ENCODE measurements at places on chromosomes 7 and 10. TPM values are rescaled to one million over a fixed set of nuclear protein-coding genes. Genes with fewer than 3 reads are reported as not detected.
A peak's percentile ranks its signal among the peaks of the same experiment; 100 is the strongest.

DNA sequence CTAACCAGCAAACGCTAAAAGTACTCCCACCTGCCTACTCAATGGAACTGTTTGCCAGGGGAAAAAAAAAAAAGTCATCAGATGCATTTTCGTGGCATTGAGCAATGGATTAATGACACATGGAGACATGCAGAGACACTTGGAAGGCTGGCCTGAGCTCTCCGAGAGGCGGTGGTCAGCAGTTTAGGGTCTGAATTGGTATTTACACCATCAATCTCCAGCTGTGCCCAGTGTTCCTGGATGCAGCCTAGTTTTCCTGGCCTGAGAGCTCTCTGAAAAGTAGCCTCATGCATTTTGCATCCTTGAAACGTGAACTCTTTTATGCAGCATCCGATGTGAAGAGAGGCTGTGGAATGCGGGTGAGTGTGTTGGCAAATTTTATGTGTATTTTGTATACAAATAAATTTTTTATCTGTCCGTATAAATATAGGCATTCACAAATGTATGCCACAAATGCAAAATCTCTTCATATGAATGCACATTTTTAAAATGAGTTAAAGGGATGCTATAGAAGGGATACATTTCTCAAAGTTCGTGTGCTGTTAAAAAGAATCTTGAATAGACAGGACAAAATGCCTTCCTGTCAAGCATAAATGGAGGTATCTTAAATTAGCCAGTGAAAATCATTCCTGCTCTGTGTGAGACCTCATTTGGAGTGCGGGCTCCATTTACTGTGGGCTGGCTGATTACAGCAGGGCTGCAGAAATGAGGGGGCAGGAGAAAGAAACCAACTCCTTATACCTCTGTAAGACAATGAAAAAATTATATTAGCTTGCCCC, 137.7 kb upstream of the PFKP start:
- no peak for DNase-seq

DNA sequence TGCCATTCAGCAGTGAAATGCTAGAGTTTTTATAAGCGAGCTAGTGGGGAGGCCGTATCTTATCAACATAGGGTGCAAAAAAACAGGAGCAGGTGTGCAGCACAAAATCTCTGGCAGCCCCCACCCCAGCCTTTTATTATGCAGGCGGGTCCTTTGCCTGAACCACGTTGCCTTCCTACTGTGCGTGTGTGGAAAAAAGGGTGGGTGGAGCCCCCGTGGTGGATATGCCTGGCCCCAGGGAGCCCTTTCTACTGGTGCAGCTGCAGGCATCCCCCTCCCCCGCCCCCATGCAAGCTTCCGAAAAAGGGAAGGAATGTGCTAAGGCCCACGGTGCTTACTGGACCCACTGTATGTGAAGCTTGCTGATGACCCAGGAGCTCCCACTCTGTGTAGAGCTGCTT, 175.9 kb downstream of the USP6NL start:
- no peak for DNase-seq

DNA sequence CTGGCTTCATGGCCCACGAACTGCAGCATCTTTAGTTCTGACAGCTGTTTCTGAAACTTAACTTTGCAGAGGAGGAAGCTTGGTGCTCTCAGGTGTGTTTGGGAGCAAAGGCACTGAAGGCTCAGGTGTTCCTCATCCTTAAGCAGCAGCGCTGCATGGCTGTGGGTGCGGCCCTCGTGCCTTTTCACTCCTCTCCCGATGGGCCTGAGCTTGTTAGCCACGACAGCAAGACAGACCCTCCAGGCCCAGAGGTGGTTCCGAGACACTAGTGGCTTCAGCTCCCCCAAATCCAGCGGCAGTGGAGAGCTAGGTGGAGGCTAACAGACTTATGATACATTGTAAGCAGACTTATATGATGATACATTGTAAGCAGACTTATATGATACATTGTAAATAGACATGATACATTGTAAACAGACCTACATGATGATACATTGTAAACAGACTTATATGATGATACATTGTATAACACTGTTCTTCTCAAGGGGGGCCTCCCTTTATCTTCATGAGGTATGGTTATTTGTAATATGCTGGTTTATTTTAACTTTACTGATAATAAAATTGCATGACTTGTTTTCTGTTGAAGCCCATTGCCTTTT, 14.1 kb downstream of the PFKP start:
- DNase-seq: peak; percentile 44

- no peak for DNase-seq
Measured at GRCh38 chr7:40234046-40234445, 99.2 kb downstream of the SUGCT start.

GRCh38 chr10:48274636-48275035, at the start of gene FRMPD2:
Gene FRMPD2, minus strand, starts transcription at chr10:48274696. Its CDS starts 129 bp downstream, at chr10:48274567.
- no peak for DNase-seq

GRCh38 chr7:138853448-138853847, 55.5 kb upstream of the ATP6V0A4 start:
- DNase-seq: no peak

DNA sequence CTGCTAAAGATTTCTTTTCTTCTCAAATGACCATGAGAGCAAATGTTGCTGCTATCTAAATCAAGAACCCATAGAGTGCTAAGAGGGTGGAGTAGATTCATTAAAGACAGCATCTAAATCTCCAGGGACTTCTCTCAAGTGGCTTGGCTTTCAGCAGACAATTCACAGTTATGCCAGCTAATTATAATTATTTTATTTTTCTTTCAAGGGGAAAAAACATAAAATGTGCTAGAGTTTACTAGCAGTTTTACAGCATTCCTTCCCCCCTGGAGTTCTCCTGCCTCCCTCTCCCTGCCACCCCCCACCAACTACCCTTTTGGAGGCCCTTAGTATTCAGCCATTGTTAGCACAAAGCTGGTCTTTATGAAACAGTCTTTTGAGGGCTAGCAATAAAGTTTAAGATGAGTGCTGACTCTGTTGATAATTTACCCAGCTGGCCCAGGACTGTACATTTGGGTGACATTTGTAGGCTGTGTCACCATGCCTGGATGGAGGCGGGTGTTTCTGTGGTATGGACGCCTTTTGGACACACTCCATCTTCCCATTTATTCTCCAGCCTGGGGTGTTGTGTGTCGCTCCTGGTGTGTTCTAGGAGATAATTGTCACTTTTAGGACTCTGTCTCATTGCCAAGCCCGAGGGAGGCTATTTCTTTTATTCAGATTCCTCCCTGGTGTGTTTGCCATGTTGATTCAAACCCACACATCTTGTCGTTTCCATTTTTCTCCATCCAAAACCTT, 160.2 kb downstream of the CREB5 start:
- no peak for DNase-seq

DNA sequence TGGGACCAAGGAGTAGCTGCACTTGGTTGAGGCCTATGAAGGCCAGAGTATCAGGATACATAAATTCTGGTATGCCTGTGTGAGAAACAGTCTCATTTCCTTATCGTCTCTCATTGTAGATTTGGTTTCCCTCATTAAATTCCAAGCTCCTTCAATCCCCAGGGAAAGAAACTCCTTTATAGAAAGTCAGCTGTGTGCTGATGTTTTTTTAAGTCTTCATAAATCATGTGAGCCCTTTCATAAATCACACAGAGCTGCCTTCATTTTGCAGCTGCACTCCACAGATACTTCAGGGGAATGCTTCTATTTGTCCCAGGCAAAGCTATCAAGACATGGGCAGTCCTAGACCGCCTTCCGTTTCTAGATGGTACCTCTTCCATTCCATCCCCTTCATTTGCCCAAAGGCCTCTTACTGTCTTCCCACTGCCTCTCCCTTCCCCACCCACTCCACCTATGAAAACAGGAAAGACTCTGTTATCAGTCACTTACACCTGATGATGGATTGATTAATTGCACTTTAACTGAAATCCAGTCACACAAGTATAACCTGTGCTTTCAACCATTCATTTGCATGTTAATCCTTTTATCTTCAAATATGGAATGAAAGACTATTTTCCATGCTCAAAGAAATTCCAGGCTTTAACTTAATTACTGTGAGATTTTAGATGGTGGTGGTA, 290.2 kb downstream of the C7orf25 start:
- DNase-seq: no peak

DNA sequence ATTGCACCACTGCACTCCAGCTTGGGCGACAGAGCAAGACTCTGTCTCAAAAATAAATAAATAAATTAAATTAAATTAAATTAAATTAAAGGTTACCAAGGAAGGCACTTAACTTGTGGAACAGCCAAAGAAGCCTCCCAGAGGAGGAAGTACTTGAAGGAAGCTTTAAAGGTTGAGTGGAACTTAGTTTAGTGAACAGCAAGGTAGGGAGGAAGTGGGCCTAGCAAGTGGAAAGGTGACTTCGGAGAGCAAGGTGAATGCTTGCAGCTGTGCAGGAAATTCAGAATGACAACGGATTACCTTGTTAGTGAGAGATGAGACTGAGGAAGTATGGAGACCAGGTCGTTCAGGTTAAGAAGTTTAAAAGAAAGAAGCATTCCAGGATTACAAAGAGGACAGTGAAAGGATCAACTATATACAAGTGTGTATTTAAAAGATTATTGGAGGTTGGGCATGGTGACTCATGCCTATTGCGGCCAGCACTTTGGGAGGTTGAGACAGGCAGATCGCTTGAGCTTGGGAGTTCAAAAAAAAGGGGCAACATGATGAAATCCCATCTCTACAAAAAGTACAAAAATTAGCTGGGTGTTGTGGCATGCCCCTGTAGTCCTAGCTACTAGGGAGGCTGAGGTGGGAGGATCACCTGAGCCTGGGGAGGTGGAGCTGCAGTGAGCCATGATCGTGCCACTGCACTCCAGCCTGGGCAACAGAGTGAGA, 12.8 kb upstream of the RPEL1 start:
- DNase-seq: no peak

- DNase-seq: no peak
Measured at GRCh38 chr7:99631295-99632109, 14.8 kb downstream of the ZSCAN25 start.

- peak; percentile 72 for DNase-seq
Measured at GRCh38 chr7:149126662-149127266, 640 bp upstream of the ZNF425 start.

DNA sequence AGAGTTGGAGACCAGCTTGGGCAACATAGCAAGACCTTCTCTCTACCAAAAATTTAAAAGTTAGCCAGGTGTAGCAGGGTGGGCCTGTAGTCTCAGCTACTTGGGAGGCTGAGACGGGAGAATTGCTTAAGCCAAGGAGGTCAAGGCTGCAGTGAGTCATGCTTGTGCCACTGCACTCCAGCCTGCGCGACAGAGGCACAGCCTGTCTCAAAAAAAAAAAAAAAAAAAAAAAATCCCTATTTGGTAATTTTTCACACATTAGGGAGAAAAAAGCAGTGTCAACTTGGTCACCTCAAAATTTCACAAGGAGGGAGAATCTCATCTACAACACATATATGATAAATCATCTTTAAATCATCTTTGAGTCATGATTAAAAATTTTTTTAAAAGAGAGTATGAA, 6.4 kb upstream of the ZNF398 start:
- no peak for DNase-seq

DNA sequence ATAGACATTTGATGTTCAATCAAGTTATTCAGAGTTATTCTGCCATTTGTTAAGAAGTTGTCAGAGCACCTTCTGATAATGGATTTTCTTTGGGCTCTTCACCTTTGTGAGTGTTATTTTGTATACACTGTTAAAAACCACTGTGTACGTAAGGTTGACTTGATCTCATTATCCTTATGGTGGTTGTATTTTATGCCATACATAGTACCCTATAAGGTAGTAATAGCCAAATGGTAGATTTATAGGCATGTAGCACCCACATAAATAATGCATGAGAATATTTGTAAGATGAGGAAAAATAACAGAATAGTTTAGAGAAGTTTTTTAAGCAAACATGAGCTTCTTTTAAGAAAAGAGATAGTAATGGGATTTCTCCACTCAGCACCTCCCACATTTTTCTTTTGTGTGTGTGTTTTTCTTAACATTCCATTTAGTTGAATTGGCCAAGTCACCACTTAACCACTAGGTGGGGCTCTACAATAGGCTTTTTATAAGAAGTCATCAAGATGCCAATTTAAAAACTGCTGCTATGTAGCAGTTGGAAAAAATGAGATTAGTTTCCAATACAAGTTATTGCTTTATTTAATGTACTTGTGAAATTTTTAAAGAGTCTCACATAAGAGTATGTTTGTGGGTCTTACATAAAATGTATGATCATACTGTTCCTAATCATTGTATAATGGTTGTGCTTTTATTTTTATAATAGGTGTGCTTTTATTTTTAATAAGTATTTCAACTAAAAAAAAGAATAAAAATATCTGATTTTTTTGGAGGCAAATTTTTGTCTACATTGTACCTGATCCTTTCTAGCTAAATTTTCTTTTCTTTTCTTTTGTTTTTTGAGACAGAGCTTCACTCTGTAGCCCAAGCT, 41.1 kb upstream of the STMP1 start:
- DNase-seq: no peak

DNA sequence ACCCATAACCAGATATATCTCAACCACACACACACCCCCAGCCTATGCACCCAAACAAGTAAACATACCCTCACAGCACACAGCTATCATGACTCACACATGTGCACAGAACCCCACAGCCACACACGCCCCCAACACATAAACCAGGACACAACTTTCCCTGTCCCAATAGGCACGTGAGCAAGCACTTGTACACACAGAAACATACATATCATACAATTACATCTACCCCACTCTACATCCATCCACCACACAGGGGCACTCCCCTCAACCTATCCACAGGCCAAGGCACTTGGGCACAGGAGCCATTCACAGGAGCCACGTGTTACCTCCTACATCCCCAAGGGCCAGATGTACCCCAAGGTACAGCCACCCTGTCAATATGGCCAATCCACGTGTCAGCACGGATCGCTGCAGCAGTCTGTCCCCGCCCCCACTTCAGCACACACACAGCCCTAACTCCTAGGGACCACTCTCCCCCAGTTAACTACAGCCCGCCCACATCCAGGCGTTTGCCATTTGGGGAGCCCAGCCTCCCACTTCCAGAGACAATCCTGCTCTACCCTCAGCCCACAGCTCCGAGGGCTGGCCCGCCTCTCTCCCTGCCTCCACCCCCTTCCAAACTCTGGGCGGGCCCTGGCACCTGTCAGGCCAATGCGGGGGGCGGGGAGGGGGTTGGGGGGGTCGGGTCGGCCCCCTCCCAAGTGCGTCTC, 163.5 kb downstream of the SH3PXD2A start:
- DNase-seq: no peak

DNA sequence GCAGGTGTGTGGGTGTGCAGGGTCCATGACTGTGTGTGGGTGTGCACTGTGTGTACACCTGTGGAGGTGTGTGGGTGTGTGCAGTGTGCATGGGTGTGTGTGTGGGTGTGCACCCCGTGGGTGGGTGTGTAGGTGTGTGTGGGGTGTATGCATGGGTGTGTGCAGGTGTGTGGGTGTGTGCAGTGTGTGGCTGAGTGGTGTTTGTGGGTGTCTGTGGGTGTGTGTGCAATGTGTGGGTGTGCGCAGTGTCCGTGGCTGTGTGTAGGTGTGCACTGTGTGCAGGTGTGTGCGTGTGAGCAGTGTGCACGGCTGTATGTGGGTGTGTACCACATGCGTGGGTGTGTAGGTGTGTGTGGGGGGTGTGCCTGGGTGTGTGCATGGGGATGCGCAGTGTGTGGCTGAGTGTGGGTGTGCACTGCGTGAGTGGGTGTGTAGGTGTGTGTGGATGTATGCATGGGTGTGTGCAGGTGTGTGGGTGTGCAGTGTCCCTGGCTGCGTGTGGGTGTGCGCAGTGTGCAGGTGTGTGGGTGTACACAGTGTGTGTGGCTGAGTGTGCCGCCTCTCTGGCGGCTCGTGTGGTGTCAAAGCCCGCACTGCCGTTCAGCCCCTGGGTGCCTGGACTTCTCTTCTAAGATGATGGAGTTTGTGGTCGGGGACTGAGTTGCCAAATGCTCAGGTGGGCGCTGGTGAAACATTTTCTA, 208.3 kb downstream of the DNAJB6 start:
- DNase-seq: no peak

CABCOCO1 gene
- total RNA-seq: not detected

GIMAP5 gene
- 18.4 TPM for total RNA-seq

DIP2C gene
- total RNA-seq: 38.7 TPM

ARHGEF5 gene
- 12.8 TPM for total RNA-seq

CLIP2 gene
- 58.4 TPM for total RNA-seq

FGFBP3 gene
- 6.0 TPM for total RNA-seq

ATAD1 gene
- total RNA-seq: 59.5 TPM
